ENCODE measurements at places on chromosomes 7 and 10.

DNA sequence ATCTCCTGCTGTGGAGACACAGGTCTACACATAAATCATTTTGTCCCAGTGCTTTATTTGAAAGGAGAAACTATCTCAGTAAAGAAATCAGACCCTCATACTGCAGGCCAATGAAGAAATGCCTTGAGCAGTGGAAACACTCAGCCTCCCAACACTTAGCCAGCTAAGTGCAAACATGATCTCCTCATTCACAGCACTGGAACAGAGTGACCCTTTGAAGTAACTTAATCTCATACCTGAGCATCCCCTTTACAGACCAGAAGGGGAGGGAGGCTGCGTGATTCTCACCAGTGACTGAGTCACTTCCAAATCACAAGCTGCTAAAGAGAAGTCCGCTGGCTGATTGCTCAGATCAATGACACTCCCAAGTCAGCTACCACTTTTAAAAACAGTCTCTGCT, 4.5 kb downstream of the CHST15 start:
- no peak for ATAC-seq

DNA sequence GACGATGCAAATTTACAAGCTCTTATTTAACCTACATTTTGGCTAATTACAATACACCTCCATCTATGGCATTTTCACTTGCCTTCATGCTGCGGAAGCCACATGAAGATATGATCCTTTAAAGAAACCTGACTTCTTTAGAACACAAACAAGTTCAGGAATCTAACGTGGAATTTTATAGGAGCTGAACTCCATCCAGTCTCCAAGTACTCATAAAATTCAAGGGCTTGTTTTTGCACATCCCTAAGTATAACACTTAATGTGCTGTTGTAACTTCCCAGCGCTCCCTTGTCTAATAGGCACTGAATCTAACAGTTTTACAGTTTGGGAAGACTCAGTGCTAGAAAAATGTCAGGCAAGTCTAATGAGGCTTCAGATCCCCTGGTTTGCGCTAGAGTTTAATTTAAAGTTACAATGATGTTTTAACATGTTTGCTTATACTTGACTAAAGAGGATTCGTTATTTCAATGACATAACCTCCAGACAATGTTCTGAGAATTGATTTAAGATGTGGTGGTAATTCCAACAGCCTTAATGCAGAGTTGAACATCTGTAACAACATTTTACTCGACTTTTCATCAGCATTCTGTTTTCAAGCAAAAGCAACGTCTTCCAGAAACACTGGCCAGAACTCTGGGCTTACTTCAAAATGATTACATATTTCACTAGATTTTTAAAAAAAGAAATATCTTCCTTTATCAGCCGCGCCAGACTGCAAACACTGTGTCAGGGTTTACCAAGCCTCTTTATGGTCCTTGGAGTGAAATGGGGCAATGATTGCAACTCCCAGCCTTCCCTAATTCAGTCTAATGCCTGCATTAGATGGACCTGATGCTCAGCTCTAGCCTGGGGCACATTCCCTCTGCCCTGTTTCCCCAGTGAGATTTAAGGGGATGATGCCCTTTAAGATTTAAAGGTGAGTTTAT, 664.3 kb downstream of the KCNMA1 start:
- ATAC-seq, result no peak

GRCh38 chr10:103276896-103277712, at the start of gene INA:
Gene INA, plus strand, starts transcription at chr10:103277138. Its CDS starts 74 bp downstream, at chr10:103277212.
- ATAC-seq, result no peak

DNA sequence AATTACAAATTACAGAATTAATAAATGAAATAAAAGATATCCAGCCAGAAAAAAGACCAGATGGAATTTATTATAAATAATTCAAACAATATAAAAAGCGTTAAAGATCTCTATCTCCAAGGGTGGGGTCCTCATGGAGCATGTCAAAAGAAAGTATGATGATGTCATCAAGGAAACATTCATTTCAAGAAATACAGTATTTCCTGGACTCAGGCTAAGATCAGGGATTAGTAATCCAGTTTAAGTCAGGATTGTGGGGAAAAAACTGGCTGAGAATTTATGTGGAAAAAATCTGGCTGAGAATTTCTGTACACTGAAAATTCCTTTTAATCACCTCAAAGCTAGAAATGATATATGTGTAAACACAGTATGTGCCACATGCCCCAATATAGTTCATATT, 1075.3 kb downstream of the XPNPEP1 start:
- ATAC-seq, result no peak

DNA sequence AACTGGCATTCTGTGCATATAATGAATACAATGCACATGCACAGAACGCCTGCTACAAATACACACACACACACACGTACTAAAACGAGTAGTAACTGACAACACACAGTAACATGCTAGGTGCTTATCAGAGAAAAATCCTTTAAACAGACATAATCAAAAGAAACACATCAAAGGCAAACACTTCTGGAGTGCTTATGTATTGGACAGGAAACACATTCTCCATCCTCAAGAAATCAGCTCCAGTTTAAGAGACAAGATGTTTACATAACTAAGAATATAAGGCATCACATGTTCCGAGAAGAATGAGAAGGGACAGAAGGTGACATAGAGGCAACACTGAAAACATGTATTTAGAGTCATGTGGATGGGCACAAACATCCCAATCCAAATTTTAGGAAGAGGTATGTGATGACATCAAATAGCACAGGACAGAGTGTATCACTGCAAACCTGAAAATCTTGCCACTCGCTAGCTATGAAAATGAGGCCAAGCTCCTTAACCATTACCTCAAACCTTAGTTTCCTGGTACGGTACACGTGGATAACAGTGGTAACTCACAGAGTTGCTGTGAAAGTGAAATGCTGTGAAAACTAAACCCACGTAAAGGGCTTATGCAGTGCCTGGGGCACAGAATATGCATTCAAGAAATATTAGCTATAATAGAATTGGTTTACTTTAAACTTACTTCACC, 619.6 kb downstream of the PARD3 start:
- no peak for ATAC-seq

DNA sequence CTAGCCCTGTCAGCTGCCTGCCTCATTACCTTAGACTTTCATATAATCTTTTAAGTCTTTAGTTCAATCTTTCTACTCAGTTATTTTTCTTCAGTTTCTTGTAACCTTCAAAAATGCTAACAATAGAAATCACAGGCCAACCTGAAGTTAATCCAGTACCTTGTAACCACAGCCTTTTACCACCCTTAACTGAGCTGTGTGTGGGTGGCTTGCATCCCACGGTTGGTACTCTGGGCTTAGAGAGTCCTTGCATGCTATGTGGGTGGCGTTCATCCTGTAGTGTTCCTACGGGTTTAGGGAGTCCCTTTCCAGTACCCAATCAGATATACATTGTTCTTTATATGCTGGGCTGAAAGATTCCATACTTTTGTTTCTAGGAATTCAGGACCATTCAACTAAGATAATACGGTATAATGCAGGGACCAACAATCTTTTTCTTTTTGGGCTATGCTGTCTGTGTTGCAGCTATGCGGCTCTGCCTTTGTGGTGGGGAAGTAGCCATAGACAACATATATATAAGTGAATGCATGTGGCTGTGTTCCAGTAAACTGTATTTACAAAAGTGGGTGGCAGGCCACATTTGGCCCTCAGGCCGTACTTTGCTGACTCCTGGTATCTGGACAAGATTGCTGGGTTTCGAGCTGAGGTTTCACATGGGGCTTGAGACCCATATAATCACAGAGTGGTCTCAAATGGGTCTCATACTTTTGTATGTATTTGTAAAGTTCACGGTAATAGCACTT, 280.8 kb upstream of the LRGUK start:
- no peak for ATAC-seq

DNA sequence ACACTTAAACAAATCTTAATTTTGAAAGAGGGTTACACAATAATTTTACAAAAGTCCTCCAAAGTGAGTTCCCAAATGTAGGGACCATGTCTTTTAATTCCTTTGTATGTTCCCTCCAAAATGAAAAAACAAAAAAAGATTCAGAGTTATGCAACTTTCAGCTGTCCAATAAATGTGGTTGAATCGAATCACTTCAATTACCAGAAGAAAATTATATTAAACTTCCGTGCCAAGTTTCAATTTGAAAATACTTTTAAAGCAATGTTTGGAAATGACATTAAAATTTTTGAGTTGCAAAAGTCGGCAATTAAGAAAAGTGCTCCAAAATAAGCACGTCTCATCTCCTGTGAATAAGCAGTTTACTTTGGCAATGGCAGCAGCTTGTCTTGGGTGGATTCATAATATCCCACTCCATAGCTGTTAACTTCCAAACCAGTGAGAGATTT, 60.3 kb upstream of the C1GALT1 start:
- no peak for ATAC-seq

- ATAC-seq, result no peak
These were observed 117.8 kb upstream of the ZMIZ1 start for GRCh38 chr10:78950656-78951587.

DNA sequence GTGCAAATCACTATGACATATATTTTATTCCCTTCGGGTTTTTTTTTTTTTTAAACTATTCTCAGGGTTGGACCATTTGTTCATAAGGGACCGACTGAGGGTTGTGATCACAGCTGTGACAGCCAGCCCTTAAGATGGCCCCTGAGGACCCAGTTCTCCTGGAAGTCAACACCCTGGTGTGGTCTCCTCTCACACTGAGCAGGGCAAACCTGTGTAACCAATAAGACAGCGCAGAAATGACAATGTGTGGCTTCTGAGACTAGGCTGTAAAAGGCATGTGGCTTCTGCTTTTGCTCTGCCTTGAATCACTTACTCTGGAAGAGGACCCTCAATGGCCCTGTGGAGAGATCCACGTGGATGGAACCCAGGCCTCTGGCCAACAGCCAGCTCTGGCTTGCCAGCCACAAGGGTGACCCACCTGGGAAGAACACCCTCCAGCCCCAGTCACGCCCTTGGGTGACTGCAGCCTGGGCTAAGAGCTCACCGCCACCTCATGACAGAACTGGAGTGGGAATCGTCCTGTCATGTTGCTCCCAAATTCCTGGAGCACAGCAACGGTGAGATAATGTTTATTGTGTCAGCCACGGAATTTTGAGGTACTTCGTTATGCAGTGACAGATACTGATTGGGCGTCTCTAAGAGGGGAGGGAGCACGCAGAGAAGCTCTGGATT, 127.1 kb downstream of the CLEC2L start:
- no peak for ATAC-seq

- no peak for ATAC-seq
These were observed 10.3 kb upstream of the ZC3HAV1L start for GRCh38 chr7:139046143-139046542.

- no peak for ATAC-seq
These were observed 463.8 kb downstream of the KCNMA1 start for GRCh38 chr10:77173615-77174461.

DNA sequence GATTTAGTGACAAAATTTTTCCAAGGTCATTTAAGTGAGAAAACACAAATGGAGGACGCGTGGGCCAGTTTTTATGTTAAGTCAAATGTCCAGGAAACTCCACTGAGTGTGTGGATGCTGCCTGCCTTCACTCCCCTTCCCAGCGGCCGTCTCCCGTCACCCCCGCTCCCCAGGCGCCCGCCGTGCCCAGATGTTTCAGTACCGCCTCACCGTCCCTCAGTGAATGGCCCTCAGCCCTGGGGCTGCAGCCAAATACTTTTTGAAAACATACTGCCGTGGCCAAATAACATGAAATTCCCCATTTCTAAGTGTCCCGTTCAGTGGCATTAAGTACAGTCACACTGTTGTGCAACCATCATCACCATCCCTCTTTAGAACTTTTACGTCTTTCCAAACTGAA, 131.9 kb downstream of the INSYN2A start:
- no peak for ATAC-seq

All from activated CD4-positive, CD25-positive, alpha-beta regulatory T cell treated with anti-CD3 and anti-CD28 coated beads, Interleukin-2, amount 50 U/mL, for 24 hours (primary cell).